ENCODE measurements at places on chromosomes 5 and 9. TPM values are rescaled to one million over a fixed set of nuclear protein-coding genes. Genes with fewer than 3 reads are reported as not detected.

RGS7BP gene
- 3.7 TPM for total RNA-seq

SPATA31E1 gene
- total RNA-seq = not detected

DNA sequence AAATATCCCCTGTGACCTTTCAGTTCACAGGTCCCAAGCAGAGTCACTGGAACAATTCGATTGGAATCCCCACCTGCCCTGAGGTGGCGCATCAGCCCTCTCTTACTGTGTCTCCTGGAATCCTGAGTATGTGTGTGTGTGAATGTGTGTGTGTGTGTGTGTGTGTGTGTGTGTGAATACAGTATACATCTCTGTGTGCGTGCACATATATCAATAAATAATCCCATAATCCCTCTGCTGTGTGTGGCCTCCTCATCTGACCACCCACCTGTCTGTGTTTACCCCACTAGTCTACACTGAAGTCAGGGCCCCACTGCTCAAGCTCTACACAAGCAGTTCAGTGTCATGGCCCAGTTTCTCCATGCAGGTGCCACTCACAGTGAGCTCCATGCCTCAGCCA, 187.4 kb downstream of the ERCC6L2 start:
- DNase-seq = no peak

DNA sequence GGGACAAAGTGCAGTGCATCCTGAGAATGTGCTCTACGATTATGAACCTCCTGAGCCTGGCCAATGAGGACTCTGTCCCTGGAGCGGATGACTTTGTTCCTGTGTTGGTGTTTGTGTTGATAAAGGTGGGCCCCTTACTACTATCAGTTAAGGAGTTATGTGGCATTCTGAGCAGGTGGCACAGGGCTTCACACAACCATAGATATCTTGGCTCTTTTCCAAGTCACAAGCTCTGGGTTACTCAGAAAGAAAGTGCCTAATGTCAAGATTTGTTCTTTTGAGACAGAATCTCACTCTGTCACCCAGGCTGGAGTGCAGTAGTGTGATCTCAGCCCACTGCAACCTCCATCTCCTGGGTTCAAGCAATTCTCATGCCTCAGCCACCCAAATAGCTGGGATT, 99.0 kb downstream of the GAPVD1 start:
- no peak for DNase-seq

GRCh38 chr9:75628952-75629351, 261.5 kb upstream of the PCSK5 start:
- no peak for DNase-seq
